ENCODE measurements at places on chromosomes 2 and 18.

- DNase-seq: no peak
Measured at GRCh38 chr18:49935215-49935614, 121.9 kb upstream of the ACAA2 start.

DNA sequence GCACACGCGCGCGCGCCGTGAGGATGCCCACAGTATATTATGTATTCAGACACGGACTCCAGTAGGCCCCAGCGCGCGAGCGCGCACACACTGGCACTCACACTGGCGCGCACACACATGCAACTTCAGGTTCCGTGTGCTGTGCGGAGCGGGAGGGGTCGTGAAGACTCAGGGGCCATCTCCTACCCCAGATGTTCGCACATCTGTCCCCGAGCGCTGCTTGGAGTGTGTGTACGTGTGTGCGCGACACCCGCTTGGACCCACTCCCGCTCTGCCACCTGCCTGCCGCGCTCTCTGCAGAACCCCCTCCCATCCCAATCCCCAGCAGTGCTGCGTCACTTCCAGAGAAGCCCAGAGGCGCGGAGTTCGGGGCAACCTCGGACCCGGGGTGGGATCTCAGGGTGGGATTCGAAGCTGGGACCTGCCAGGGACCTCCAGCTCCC is 2.6 kb downstream of the NRP2 start:
- DNase-seq: no peak

DNA sequence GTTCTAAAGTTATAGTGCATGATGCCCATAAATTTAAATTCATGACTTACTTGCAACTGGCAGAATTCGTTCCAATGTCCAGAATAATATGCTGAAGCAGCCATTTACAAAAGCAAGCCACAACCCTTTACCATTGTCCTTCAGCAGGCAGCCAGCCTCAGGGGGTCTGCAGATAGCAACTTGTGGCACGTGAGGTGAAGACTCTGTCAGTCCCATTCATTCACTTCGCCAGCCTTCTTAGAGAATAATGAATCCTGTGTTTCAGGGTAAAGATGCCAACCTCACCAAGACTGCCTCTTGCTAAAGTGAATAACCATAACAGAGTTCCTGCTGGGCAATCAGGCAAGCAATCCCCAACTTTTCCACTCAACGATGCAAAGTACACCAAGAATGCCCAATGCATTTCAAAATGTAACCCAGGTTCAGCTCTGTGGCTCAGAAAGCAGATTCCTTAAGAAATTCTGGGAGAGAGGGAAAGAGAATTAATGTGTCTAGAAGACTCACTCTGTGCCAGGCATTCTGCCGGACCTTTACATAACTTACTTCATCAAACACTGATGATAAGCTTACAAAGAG is 315.4 kb downstream of the NCKAP5 start:
- DNase-seq: no peak

DNA sequence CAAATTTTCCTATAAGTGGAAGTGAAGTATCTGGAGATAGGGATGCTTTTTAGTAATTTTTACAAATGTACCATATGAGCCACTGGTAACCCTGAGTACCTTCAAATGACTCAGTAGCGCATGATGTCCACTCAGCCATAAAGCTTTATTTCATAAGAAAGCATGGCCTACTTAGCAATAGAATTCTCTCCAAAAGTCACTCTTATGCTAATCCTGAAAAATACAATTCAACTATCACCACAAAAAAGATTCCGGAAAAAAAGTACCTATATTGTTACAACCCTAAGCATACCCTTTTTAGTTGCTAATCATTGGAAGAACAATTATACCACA is 732.2 kb downstream of the SOCS6 start:
- DNase-seq: no peak

DNA sequence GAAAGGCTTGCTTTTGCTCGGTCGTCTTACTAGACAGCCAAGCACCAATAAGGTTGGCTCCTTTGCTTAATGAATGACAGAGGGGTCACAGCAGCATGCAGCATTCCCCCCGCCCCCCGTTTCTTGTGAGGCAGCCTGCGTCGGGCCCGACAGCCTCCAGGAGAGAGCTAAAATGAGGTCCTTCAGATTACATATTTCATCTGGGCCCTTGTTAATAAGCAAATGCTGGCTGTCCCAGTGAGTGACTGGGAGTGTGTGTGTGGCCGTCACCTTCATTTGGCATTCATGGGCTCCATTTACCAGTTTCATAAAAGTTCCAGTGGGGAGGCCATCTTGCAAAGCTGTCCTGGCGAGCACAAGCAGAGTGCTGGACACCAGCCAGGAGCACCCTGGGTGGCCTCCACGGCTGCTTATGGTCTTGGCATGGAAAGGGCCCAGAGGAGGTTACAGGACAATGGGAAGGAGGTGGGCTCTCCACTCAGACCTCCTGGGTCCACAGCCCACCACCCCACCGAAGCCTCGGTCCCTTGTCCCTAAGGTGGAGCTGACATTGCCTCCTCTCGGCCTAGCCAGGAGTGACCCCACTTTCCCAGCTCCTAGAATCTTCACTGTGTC is 37.2 kb downstream of the ODC1 start:
- no peak for DNase-seq

DNA sequence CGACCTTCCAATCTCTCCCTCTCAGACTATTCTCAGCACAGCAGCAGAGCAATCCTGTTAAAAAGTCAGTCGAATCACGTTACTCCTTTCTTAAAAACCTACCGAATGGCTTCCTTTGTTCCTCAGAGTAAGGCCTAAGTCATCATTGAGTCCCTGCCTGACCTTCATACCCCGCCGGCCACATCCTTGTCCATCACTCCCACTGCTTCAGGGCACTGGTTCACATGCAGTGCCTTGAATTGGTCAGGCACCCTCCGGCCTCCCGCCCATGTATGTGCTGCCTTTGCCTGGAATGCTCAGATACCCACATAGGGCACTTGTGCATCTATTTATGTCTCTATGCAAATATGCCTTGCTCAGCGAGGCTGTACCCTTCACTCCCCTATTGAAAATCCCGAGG is 206.4 kb downstream of the DLGAP1 start:
- DNase-seq: no peak

GRCh38 chr2:190570871-190571270 is 36.3 kb upstream of the NEMP2 start:
- no peak for DNase-seq

DNA sequence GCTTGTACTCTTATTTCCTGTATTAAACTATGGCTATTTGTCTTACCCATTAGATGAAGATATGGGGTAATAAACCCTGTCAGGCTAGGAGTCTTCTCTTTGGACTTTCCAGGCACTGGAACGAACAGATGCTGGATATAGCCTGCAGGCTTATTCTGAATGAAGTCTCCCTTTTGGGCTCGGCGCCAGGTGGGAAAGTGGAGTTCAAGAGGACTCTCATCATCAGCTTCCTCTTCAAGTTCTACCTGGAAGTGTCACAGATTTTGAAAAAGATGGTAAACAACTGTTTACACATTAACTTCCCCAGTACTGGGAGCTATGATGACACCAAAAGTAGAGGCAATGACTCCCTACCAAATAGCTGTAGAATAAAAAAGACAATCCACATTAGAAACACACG is 27.9 kb downstream of the AOX1 start:
- no peak for DNase-seq

- no peak for DNase-seq
Measured at GRCh38 chr2:231937057-231937456, 10.9 kb upstream of the NPPC start.

DNA sequence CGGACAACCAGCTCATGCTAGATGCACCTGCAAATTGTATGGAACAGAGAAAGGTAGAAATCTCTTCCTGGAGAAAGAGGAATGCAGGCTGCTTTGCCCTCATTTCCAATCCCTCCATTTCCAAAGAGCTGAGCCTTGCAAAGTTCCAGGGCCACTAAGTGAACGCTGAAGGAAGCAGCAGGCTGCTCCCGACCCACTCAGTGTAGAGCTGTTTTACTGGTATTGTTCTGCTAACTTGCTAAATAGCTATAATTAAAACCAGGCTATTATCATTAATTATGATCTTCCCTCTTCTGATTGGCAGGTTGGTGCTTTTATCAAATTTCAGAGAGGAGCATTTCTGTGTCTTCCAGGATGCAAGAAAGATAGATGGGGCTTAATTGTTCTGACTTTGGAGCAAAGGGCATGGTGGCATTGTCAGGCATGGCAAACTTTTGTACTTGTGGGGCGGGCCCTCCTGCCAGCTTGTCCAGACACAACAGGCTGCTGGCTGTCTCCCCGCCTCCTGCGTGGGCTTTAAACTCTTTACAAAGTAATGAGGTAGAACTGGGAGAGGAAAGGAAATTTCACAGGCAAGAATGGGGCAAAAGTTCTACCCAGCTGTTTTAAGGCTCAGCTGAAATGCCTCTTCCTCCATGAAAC is 40.2 kb downstream of the ALK start:
- DNase-seq: no peak

GRCh38 chr18:58599106-58599505 is 29.8 kb downstream of the ALPK2 start:
- DNase-seq: no peak

- no peak for DNase-seq
Measured at GRCh38 chr2:196145256-196145655, 26.1 kb downstream of the STK17B start.

DNA sequence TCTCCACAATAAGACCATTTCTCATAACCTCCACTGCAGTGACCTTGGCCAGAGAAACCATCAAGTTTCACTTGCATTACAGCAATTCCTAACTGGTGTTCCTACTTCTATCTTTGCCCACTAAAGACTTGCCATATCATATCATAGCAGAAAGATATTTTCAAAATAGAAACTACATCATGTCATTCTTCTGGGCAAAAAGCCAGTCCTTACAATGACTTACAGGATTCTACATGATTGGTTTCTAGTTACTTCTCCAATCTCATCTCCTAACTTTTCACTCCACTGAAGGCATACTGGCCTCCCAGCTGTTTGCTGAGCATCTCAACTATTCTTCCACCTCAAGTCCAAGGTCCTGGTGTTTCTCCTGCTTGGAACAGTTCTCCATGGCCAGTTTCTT is 151.4 kb downstream of the HNMT start:
- no peak for DNase-seq

GRCh38 chr2:7788736-7789135 is 871.5 kb downstream of the RNF144A start:
- no peak for DNase-seq

DNA sequence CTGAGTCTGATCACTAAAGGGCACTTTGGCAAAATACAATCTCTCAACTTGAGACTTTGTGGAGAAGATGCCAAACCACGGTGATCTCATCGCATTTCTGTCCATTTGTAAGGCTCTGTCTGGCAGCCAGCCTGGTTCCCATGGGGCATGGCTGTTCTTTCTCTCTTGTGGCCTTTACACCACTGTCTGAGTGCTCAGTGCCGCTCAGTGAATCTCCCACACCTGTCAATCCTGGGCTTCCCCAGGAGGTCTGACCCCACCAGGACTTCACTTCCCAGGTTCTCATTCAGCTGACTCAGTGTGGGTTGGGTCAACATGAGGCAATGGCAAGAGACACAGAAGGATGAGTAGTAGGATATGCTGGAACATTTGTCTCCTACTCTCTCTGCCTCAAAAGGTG is 96.8 kb upstream of the TRIB2 start:
- DNase-seq: no peak
